ENCODE measurements at places on chromosomes 5 and 9. TPM values are rescaled to one million over a fixed set of nuclear protein-coding genes. Genes with fewer than 3 reads are reported as not detected.

DNA sequence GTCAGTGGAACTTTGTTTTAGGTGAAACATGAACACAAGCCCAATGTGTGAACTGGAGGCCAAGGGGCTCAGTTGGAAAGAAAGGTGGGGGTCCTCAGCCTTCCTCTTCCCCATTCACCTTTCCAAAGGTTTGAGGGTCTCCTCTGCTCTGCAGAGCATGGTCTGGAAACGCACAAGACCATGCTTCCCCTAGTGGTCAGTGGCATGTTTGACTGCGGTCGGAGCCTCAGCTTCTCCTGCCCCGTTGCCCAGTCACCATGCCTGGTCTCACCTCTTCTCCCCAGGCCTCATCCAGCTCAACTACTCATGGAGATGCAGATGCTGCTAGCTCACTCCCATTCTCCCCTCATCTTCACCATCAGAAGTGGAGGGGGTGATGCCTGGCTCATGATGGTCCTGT is 340.3 kb downstream of the GADD45G start:
- no peak for DNase-seq

The NEUROG1 gene
- not detected for total RNA-seq

The LEAP2 gene
- 6.0 TPM for total RNA-seq

DNA sequence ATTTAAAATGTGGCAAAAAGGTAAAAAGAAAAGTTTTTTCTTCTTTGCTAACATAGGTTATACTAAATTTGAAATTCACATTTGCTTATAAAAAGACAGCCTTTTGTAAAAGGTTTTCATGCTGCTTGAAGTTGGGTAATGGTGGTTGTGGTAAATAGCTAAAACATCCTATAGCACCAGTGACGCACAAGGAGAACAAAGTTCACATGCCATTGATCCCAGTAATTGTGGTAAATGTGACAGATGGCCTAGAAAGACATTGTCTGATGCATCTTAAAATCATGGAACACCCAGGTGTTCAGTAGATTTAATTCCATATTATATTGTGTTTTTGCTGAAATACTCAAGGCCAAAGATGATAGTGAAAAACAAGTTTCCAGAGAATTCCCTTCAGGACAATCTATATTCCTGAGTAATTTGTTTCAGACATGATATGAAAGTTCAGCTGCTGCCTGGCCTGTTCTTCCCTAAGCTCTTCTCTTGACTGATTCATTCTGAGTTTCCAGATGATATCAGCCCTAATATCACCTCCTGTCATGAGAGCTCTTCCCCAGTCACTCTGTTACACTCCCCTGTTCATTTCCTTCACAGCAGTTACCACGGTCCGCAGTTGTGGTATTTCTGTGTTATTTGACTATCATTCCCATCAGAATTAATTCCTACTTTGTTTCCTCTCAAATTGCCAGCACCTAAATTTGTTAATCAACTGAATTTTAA is 4.6 kb upstream of the FBXL17 start:
- no peak for DNase-seq

DNA sequence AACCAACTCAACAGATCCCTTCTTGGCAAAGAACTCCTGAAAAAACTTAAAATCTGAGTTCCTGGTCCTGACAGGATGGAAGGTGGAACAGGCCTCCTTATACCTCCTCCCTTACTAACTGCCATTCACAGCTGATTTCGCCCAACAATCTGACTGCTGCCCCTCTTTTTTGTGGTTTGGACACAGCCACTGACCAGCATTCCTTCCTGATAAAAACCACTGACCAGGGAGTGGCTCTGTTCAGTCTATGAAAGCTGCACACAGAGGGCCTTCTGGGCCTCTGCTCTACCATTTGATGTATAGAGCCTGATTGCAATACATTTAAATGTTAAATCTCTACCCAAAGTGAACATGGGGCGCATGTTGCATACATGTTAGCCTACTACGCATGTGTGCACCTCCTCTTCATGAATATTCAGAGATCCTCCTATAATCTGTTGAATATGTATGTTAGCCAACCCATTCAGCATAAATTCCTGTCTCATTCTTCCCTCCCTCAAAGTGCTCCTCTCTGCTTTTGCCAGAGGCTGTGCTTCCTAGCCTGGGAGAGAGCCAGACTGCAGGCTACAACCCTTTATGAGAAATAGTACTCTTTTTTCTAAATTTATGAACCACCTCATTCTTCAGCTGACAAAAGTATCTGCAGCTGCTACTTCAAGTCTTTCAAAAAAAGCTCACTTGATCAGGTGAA is 93.7 kb upstream of the MRPS30 start:
- no peak for DNase-seq

GRCh38 chr9:94005272-94005901 is 50.2 kb upstream of the BARX1 start:
- no peak for DNase-seq

- DNase-seq: no peak
Observed at GRCh38 chr5:71658916-71659662, 60.0 kb upstream of the CARTPT start.

GRCh38 chr5:138459311-138459933 is 5.9 kb upstream of the EGR1 start:
- DNase-seq: peak; percentile 94
